Natural killer cell (primary cell): ENCODE measurements at places on chromosomes 12 and 14.

- DNase-seq = no peak
Measured at GRCh38 chr12:106119301-106119700, 19.5 kb downstream of the NUAK1 start.

DNA sequence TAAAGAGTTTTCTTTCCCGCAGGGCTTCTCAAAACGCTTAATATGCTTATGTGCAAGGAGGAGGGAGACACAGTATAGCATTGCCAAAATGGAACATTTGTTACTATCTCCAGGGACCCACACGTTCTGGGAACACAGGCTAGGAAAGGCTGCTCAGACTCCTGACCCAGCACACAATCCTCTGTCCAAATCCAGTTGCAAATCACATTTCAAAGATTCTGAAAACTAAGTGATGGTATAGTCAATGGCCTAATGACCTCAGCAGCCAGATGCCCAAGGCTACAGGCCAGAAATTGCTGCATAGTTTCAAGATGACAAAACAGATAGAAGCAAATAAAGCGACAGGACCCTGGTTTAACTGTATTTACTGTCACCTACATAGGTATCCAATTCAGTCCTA is 97.0 kb upstream of the GRIP1 start:
- no peak for DNase-seq

GRCh38 chr12:15731940-15732339 is 57.2 kb downstream of the EPS8 start:
- no peak for DNase-seq

- no peak for DNase-seq
Measured at GRCh38 chr14:96461950-96462798, 40.0 kb upstream of the PAPOLA start.

- DNase-seq = no peak
Measured at GRCh38 chr12:94561943-94562411, 88.4 kb downstream of the TMCC3 start.

- DNase-seq = no peak
Measured at GRCh38 chr12:14249368-14249767, 116.1 kb upstream of the ATF7IP start.

- no peak for DNase-seq
Measured at GRCh38 chr12:118189741-118190191, 53.8 kb downstream of the PEBP1 start.

- no peak for DNase-seq
Measured at GRCh38 chr14:68223631-68224030, 404.1 kb downstream of the RAD51B start.

DNA sequence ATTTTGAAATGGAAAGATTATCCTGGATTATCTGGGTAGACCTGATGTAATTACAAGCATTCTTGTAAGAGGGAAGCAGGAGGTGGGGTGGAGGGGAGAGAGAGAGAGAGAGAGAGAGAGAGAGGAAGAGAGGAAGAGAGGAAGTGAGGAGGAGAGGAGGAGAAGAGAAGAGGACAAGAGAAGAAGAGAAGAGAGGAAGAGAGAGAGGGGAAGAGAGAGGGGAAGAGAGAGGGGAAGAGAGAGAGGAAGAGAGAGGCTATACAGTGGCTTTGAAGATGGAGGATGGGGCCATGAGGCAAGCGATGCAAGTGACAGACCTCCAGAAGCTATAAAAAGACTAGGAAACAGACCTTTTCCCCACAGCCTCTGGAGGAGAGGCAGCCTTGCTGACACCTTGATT is 13.7 kb upstream of the CHST11 start:
- DNase-seq = no peak

DNA sequence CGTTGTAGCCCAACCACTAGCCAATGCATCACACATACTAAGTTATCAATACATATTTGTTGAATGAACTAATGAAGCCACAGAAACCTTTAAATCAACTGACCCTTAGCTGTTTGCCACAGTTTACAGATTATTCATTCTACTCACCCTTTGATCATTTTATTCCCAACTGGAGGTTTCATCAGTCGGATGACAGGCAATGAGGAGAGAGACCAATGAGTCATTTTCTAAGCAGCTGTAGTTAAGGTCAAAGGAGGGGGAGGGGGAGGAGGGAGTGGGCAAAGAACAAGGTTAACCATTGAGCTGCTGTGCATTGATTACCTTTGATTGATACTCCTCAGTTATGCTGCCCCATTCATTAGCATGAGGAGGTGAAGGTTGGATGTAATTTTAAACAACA is 469.5 kb downstream of the VRK1 start:
- DNase-seq = no peak

- DNase-seq = no peak
Measured at GRCh38 chr12:55548756-55549155, 646 bp upstream of the OR6C4 start.

DNA sequence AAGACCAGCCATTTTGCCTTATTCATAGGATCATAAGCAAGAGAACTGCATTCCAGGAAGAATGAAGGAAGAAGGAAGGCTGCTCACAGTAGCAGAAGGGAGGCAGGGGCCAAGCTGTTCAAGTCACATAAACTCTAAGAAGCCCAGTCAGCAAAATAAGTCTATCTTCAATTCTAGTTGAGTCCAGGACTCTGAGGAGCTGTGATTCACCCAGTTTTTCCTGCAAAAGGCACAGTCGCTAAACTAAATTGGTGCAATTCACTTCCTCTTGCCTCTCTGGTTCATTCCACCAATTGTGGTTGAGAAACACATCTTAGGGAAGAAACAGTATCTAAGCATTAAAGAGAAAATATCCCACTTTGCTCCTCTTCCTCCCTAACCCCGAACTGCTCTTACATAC is 9.8 kb downstream of the ZNF641 start:
- DNase-seq = no peak

DNA sequence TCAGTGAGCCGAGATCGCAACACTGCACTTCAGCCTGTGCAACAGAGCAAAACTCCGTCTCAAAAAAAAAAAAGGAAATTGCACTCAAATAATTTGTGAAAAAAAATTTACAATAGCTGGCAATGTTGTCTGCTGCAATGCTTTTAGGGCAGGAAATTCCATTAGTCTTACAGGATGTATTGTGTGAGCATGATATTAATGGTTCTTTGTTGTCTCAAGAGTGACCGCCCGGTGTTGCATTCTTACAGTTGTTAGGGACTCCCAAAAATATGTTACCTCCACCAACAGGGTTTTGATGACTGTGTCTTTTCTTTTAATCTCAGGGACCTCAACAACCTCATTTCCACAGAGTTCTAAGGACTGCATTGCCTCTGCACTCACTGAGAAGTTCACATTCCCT is 44.8 kb downstream of the PZP start:
- no peak for DNase-seq

GRCh38 chr14:35854696-35855270 is 28.6 kb downstream of the BRMS1L start:
- no peak for DNase-seq

GRCh38 chr14:100039903-100040302 is 25.3 kb upstream of the EVL start:
- no peak for DNase-seq
